NCI-H524 treated with DMSO at 0.1 percent for 48 hours (cell line): ENCODE measurements at places on chromosomes 4 and X.

DNA sequence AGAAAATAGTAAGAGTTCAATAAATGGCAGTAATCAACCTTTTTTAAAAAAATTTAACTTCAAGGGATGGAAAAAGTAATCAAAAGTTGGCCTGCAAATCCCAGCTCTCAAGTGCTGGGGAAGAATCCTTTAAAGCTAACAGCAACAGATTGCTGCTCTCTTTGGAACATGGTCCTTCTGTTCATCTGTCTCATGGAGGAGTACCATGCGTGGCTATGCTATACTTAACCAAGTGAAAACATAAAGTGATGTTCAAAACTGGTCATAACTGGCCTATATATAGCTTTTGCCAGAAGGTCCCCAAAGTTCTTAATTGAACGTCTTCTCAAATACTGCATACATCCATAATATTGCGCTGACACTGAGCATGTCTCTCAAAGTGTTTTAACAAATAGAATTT is 154.4 kb downstream of the GABRB1 start:
- no peak for DNase-seq

DNA sequence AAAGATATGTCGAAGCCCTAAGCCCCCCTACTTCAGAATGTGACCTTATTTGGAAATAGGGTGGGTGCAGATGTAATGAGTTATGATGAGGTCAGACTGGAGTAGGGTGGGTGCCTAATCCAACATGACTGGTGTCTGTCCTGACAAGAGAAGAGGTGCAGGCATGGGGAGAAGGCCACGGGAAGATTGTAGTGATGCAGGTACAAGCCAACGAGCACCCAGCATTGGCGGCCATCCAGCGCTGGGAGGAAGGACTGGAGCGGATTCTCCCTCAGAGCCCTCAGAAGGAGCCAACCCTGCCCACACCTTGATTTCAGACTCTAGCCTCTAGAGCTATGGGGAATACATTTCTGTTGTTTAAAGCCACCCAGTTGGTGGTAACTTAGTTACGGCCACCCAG is 237.2 kb downstream of the EVC2 start:
- no peak for DNase-seq

GRCh38 chr4:74624351-74625151 is 169.8 kb downstream of the BTC start:
- DNase-seq, result no peak

DNA sequence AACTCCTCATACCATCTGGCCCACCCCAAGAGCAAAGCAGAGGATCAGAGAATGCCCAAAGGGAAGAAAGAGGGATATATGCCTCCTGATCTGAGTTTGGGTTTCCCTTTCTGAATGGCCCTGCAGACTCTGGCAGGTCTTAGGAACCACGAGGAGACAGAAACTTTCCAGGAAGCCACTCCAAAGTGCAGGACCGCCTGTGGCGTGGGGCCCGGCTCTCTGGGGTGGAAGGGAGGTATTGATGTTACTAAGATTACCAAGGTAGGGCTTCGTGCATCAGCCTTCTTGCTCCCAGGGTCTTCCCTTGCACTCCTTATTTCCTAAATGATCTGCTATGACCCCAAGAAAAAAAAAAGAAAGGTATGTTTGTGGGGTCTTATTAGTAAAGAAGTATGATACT is 41.9 kb upstream of the SPRY1 start:
- DNase-seq, result no peak

GRCh38 chr4:116705466-116705865 is 379.9 kb downstream of the TRAM1L1 start:
- no peak for DNase-seq

- DNase-seq, result no peak
Observed at GRCh38 chr4:145186729-145187128, 6.3 kb upstream of the OTUD4 start.

- DNase-seq, result no peak
Observed at GRCh38 chrX:19121466-19121865, 802 bp downstream of the ADGRG2 start.

GRCh38 chr4:169899295-169899694 is 126.9 kb downstream of the MFAP3L start:
- DNase-seq, result no peak

GRCh38 chr4:62377700-62378099 is 1177.6 kb downstream of the ADGRL3 start:
- no peak for DNase-seq

DNA sequence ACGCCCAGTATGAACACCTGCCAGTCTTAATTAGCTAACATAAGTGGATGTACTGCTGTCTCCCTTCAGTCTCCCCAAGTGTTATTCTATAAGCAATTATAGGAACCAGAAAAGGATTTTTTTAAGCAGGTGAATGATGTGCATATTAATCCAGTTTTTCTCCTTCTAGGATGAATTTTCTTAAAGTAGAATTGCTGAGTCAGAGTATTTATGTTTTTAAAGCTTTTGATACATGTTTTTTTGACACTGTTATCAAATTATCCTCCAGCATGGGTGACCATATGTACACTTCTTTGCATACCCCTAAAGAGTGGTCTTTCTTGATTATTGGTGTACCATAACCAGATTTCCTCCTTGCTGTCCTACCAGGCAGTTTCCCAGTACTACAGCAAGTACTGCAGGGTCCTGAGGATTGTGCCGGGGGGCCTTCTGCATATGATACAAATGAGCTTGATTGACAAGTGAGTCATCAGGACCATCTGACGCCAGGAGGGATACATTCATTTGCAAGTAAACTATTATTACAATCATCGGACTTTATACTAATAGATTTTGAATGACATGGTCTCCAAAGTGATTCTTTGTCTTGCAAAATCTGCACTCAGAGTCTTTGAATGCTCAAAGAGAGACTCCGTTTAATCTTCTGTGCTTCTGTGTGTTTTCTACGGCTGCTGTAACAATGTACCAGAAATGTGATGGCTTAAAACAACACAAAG is 10.7 kb upstream of the PCYT1B start:
- DNase-seq, result no peak

- no peak for DNase-seq
Observed at GRCh38 chr4:69056921-69057550, 39.2 kb upstream of the UGT2B7 start.

GRCh38 chr4:138494931-138495330 is 252.8 kb upstream of the SLC7A11 start:
- no peak for DNase-seq
